Muscle of leg (tissue), 16 donors: ENCODE measurements at places on chromosomes 2 and 18.

DNA sequence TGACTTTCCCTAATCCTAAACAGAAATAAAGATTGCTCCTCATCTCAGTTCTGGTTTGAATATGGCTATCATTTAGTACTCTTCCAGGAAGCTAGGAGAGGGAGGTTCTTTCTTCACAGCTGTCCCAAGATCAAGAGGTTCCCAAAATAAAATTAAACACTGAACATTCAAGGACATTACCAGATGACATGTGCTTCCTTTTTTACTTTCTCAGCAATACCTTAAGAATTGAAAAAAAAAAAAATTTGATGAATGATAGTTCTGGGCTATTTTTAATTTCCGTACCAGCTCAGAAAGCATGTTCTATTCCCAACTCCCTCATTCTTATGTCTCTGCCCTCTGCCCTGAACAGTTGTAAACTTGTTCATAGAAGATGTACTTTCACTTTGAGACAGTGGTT, 61.7 kb upstream of the MYL1 start:
- DNase-seq: peak; percentile 22

DNA sequence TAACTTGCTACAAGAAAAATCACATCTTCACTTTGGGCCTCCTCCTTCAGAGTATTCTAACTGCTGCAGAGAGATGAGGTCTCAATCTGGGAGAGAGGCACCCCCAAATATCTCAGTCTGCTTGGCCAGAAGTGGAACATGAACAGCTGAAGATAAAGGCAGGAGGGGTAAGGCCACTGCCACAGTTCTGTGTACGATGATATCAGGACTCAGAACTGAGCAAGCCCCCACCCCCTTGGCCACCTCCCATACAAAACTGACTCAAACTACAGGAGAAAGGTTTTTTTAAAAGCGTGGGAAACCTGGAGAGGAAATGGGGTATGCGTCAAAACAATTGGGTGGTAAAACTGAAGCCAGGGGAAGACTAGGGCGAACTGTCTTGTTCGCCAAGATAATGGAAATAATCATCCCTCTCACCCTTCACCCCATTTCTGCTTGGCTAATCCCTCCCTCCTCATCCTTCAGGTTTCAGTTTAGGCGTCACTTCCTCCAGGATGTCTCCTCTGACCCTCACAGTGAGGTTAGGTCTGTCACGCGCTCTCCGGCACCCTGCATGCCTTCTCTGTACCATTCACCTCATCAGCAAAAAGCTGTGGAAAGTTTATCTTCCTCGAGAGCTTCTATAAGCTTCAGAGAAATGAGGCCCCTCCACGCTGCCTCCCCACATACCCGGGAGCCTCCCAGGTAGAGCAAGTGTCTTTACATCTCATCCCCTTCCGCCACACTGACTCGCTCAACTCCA, 64.4 kb downstream of the SFXN5 start:
- DNase-seq: no peak

- DNase-seq: no peak
Observed at GRCh38 chr2:86631846-86632485, 8.3 kb upstream of the RNF103 start.

DNA sequence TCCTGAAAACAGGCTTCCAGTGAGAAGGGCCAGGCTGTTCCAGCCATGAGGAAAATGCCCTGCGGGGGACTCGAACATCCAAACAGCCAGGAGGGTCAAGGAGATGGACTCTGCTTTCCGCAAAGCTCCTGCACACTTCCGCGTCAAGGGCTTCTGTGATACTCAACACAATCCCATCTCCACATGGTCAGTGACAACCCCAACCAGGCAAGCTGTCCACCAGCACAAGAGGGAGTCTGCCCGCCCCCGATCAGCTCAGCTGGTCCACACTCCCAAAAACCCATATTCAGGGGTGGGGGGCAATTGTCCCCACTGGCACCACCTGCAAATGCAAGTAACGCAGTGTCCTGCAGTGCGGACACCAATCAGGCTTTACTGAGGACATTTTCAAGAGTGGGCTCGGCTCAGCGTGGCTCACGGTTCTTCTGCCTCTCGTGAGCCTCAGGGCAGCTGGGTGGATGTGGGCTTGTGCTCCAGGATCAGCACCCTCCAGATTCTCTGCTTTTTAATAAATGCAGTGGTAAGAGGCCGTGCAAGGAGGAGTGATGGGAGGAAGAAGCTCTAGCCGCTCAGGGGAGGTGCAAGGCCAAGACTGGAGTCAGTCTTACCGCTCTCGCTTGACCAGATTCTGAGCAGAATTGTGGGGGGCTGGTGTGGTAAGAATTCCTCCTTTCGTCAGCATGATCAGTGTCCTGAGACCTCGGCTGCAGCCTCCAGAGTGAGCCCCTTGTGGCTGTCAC, 19.5 kb upstream of the CIDEA start:
- no peak for DNase-seq

DNA sequence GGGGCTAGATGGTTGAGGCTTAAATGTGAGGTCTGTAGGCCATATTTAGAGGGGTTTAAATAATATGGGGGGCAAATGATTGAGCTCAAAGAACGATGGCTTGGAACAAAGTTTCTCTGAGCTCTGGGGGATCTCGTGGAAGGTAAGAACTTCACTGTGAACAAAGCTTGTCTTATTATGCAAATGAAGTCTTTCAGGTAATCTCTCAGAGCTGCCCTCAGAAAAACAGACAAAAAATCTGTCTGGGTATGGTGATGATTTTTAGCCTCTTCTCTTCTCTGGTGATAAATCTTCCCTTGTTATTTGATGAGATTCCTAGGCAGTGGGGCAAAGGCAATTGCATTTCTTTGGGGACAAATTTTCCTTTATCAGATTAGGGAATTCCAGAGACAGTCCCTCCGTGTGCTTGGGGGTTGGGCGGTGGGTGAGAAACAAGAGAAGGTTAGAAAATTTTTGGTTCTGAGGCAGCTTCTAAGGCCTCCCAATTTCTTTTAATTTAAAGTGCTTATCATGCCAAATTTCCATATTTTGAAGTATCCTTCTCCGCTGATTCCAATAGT, 760.4 kb downstream of the TSN start:
- no peak for DNase-seq

- DNase-seq: no peak
Observed at GRCh38 chr18:63590373-63590772, 3.2 kb downstream of the SERPINB13 start.

- DNase-seq: no peak
Observed at GRCh38 chr2:8611700-8612099, 70.2 kb upstream of the ID2 start.

DNA sequence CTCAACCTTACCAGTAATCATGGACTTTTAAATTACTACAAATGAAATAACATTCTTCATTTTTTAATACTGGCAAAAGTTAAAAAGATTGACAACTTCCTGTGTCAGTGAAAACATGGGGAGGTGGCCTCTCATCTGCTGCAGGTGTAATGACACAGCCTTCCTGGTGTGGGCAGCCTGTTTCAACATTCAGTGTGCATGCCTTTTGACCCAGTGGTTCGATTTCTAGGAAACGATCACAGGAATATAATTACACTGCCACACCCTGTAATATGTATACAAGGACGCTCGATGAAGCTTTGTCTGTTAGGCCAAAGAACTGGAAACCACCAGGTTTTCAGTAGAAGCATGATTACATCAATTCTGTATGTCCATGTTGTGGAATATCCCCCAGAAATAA, 68.7 kb downstream of the MTHFD2 start:
- no peak for DNase-seq

- no peak for DNase-seq
Observed at GRCh38 chr2:189609423-189609816, 28.8 kb upstream of the SLC40A1 start.

- DNase-seq: peak; percentile 74
Observed at GRCh38 chr2:121521359-121521758, 9.3 kb upstream of the RNU4ATAC start.

DNA sequence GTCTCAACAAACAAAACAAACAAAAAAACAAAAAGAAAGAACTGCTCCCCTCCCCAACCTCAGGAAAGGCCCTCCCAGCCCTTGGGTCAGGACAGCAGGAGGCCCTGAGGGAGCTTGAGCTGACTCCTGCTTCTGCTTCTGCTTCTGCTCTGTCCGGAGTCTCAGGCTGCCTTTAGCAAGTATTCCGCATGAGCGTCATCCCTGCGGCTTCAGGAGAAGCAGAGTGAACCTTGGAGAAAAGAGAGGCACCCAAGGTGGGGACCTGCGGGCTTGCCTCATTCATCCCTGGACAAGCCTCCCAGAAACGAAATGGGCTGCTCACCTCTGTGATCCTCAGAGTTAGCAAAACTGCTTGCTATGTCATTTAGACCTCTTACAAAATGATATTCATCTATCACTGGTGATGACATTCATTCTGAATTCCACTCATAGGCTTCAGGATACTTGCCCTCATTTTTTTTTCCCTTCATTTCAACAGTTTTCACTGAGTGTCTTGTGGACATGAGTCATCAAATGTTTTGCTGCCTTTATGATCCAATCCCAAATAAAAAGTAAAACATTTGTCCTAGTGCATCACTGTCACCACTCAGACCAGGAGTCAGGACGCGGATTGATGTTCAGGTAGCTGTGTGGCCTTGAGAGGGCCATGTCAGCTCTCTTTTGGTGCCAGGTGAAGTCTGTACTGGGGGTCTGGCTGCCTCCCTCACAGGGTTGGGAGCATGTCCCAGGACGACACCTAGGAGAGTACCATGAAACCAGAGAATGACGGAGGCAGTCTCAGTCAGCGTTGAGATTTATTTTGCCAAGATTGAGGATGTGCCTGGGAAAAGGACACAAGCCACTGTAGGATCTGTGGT, 51.7 kb downstream of the IMPA2 start:
- DNase-seq: no peak

DNA sequence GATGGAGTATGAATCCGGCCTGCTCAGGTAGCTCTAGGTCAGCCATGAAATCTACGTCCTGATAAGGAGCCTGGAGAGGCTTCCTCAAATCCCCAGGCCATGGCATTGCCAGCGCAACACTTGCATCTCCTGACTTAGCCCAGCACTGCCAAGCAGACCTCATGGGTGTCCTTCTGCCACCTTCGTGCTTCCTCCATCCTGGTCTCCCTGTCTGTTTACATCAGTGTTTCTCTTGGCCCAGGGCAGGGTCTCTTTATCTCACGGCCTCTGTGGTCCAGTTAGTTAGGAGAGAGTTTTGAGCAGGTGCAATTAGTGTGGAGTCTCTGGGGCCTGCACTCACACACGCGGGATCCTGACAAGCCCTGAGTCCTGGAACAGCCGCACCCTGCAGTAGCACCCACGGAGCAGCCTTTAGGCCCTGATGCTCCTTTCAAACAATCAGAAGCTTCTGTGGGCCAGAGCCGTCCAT, 193.1 kb upstream of the ARL4C start:
- DNase-seq: no peak

DNA sequence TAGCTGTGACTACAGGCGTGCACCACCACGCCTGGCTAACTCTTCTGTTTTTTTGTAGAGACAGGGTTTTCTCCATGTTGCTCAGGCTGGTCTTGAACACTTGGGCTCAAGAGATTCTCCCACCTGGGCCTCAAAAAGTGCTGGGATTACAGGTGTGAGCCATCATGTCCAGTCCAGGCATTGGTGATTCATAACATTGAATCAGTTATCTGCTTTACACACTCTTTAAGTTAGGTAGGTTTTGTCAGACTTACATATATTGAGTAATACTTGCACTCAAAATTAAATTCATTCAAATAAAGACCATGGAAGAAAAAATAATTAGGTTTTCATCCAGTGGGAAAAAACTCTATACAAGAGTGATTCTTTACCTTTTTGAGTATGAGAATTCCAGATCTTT, 93.2 kb upstream of the XPO1 start:
- no peak for DNase-seq

GRCh38 chr18:22604986-22605421, 187.3 kb upstream of the CTAGE1 start:
- DNase-seq: no peak

GRCh38 chr2:201978986-201979385, 54.7 kb upstream of the FZD7 start:
- DNase-seq: peak; percentile 84

DNA sequence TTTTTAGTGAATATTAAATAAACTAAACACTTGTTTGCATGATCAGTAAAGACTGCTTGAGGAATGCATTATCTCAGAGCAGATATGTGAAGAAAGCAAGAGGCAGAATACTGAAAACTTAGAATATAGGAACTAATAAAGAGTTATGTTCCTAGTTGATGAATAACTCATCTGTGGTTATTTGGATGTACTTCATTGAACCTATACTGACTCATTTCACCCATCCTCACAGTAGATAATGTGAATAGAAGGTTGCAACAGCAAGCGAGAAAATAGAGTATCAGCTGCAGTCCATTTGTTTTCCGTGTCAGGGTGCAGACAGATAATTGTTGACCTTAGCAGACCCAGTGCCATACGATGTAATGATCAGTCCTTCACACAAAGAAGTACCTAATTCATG, 945.7 kb upstream of the LRRTM1 start:
- no peak for DNase-seq

GRCh38 chr2:80496775-80497174, 192.2 kb upstream of the LRRTM1 start:
- no peak for DNase-seq

DNA sequence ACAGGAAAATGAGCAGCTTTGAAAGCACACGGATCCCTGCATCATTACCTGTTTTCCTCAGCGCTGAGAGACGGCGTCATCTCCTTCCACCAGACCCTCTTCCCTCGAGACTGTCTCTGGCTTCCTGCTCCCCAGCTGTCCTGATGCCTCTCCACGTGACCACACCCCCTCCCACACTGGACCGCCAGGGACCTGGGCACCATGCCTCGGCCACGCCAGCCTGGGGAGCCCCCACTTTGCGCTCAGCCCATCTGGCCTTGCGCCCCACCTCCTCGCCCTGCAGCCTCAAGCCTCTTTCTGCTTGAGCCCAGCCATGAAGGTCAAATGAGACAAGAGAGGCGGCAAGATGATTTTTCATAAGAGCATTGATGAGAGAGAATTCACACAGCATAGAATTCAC, 66.0 kb upstream of the ACKR3 start:
- DNase-seq: peak; percentile 10

GRCh38 chr2:86337244-86337835, at the start of gene REEP1:
TSS of gene REEP1 (minus strand) at chr2:86337626. CDS start at chr2:86337510, 116 bp downstream.
- DNase-seq: peak; percentile 61

GRCh38 chr2:39780825-39781600, 2.0 kb upstream of the THUMPD2 start:
- DNase-seq: peak; percentile 36

DNA sequence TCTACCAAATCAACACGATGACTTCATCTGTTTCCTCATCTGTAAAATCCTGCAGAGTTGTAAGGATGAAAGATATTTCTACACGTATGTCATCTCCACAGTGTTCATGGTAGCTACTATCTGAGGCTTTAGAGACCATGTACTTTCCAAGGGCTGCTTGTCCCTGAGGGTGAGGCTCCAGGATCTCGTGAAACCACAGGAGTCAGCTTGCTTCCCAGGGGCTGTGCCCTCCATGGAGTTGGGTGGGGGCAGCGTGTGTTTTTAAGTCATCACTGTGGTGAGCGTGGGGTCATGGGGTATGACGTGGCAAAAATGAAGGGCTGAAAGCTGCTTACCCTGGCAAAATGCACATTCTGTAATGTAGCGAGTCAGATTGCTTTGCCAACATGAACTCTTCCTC, 81.6 kb downstream of the ASAP2 start:
- no peak for DNase-seq
